ENCODE measurements at places on chromosomes 5 and 9.

DNA sequence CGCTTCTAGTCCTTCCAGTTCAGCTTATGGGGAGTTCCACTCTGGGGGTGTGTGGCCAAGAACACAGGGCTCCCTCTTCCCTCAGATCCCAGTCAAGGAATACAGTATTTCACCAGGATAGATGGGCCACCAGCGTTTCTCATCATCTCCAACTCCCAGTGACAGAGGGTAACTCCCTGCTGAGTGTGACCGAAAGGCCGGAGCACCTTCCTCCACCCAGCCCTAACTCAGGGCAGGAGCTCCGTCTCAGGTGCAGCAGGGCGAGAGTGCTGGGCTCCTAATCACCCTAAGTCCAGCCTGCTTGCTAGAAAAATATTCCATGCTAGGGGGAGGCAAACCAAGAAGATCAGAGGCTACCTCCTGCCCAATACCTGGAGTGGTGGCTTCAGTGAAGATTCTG is 102.6 kb downstream of the ADAMTS2 start:
- DNase-seq = peak; percentile 52

DNA sequence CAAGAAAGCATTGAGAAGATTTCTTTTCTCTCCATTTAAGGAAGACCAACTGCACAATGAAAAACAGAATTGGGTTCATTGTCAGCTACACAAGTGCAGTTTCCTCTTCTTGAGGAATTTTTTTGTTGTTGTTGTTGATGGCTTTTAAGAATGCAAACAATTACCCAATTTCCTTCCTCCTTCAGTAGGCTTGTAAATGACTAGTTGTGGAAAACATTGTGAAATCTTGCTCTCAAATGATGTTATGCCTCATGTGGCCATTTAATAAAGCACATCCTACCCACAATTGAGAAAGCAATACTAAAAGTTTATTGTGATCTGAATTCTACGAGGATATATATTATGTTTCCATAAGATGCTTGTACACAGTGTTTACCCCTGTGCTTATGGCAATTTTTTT is 171.6 kb downstream of the FAM174A start:
- no peak for DNase-seq

GRCh38 chr5:132549576-132549975 is 6.3 kb upstream of the IL5 start:
- no peak for DNase-seq

DNA sequence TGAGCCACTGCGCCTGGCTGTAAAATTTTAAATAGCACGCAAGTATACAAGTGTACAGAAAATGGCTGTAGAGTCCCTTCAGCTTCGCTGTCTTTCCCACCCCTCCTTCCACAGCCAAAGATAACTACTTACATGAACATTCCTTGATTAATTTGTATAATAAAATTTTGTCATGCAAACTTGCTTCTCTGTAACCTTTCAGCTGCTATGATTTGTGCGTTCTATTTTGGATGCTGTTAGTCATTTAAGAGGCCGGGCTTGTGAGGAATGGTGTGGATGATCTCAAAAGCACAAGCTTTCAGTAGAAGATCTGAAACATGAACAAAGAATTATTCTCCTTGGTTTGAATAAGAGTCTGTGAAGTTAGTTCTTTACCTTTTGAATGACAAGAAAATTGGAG is 115.0 kb upstream of the TLE1 start:
- no peak for DNase-seq

- DNase-seq = no peak
These were observed 108.5 kb downstream of the MTREX start for GRCh38 chr5:55416306-55416705.

DNA sequence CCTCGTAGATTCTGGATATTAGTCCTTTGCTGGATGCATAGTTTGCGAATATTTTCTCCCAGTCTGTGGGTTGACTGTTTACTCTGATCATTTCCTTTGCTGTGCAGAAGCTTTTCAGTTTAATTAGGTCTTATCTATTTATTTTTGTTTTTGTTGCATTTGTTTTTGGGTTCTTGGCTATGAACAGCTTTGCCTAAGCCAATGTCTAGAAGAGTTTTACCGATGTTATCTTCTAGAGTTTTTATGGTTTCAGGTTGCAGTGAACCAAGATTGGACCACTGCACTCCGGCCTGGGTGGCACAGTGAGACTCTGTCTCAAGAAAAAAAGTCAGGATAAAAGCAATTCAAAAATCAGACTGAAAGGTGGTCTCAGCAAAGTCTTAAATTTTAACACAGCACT is 188.5 kb downstream of the EPB41L4A start:
- no peak for DNase-seq

- peak; percentile 87 for DNase-seq
These were observed 260.7 kb downstream of the NR3C1 start for GRCh38 chr5:143142596-143143435.

GRCh38 chr5:157672976-157673375 is 1.6 kb downstream of the C5orf52 start:
- no peak for DNase-seq

- no peak for DNase-seq
These were observed 325.8 kb downstream of the TMEM38B start for GRCh38 chr9:106020186-106020585.

DNA sequence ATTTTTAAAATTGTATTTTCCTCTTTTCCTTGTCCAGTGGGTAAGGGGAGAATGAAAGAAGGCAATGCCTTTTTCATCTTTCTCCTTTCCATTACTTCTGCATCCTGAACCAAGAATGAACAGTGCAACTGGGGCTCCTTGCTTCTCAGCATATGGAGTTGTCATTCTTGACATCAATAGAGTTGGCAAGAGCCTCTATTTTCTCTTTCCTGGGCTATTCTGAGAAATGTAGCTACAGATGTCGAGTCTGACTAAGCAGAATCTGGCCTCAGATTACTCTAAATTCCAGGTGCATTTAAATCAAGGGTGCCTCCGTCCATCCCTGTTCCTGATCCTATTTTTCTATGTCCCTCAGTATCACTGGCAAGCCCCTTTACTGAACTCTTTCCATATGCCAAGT is 244.8 kb downstream of the GLIS3 start:
- DNase-seq = no peak

- no peak for DNase-seq
These were observed 11.8 kb downstream of the FXN start for GRCh38 chr9:69047371-69047770.

- DNase-seq = no peak
These were observed 47.7 kb upstream of the FUBP3 start for GRCh38 chr9:130531670-130532069.

- no peak for DNase-seq
These were observed 2.7 kb upstream of the LHX2 start for GRCh38 chr9:124008694-124009530.

- DNase-seq = no peak
These were observed 37.2 kb upstream of the KIF2A start for GRCh38 chr5:62268792-62269191.

DNA sequence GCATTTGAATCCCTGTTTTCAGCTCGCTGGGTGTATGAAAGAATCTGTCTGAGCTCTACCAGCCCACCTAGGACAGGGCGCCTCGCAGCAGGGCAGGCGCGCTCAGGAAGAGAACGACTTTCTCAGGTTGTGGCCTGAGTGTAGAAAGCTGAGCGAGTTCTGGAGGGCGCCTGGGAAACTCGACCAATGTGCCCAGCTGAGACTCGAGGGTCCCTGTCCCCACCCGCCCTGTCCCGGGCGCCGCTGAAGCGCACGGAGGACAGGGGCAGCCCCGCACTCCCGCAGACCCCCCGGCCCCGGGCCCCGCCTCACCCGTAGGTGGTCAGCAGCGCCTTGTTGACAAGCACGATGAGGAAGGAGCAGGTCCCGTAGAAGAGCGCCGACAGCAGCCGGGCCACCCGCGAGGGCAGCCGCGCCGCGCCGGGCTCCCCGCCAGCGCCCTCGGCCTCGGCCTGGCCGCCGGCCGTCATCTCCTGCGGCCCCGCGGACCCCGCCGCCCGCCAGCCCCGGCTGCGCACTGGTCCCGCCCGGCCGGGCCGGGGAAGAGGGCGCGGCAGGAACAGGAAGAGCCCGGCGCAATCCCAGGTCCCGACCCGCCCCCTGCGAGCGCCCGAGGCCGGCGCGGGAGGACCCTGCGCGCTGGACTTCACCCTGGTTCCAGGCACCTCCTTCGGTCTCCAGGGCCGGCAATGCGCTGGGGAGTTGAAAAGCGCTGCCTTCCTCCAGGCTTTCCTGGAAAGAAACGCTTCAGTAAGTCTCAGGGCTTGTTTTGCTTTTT is at the start of gene SLC35D2:
TSS of gene SLC35D2 (minus strand) at position 547 of the 778 bp plus-strand sequence. CDS start at position 470, 77 bp downstream.
- peak; percentile 77 for DNase-seq

- DNase-seq = no peak
These were observed 333.6 kb upstream of the CCNH start for GRCh38 chr5:87746341-87746740.

DNA sequence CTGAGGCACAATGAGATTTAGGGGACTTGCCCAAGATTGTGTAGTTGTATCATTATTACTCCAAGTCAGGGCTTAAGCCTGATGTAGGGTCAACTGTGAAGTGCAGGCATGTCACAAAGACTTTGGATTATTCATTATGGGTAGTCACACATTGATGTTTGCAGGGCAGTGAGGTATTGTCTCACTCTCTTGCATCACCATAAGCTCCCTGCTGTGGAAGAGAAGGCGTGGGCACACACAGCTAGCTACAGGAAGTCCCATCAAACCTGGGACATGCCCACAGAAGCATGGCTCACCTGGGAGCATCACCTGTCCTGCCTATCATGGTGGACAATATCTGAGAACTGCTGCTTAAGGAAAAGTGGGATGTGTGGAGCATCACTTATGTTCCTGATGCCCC is 42.1 kb downstream of the TMOD1 start:
- DNase-seq = no peak

GRCh38 chr5:88882276-88883038 is 527 bp downstream of the MEF2C start:
- no peak for DNase-seq

- no peak for DNase-seq
These were observed 65.1 kb downstream of the PLPPR1 start for GRCh38 chr9:101093620-101094019.

GRCh38 chr5:11432116-11432515 is 472.1 kb downstream of the CTNND2 start:
- DNase-seq = no peak

- no peak for DNase-seq
These were observed 552.6 kb downstream of the CCDC171 start for GRCh38 chr9:16105168-16106020.

DNA sequence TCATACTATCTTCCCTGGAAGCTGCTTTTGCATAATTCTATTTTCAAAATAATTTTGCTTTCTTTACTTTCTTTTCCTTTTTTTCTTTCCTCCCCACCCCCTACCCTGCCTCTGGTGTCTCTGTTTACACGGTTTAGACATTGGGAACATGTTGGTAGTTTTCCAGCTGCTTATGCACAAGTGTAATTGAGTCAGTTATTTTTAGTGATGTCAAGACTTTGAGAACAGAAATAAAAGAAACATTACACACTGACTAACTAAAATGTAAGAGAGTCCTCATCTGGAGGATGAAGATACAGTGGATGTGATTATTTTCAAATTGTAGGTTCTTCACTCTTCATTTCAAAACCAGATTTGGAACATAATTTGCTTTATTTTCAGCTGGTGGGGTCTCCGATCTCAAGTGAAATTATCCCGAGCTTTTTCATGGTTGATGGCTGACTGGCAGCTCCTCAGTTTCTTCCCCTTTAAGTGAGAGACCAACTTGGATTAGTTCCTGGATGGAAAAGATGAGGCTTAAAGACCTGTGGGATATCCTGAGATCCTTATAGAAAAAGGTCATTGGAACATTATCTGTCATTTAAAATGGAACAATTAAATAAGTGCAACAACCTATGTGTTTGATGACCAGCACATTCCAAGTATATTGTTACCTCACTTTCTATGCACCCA is 154.4 kb upstream of the ZNF462 start:
- no peak for DNase-seq

- no peak for DNase-seq
These were observed 118.4 kb downstream of the PAM start for GRCh38 chr5:102873379-102873932.

DNA sequence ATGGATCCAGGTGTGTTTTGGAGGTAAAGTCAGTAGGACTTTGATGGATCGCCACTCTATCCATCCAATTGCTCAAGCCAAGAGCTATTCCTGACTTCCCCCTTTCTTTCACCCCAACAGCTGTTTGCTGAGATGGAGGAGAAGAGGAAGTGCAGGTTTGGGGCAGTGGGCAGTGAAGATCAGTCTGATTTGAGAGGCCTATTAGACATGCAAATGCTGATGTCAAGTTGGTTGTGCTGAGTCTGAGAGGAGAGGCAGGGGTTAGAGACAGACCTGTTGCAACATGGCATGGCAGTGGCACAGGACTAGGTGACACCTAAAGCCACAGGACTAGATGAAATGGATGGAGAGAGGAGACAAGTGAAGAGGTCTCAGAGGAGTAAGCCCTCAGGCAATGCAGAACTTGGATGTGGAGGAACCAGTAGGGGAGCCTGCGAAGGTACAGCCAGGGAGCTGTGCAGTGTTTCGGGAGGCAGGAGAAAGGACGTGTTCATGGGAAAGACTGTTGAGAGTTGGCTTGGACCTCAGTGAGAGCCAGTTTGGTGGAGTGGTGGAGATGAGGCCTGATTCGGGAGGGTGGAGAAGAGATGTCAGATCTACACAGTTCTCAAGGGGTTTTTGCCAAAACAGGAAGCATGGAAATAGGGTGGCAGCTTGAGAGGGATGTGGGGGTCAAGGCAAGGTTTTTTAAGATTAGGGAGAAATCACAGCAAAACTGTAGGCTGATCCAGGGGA is 175.0 kb downstream of the MACROH2A1 start:
- DNase-seq = peak; percentile 47

DNA sequence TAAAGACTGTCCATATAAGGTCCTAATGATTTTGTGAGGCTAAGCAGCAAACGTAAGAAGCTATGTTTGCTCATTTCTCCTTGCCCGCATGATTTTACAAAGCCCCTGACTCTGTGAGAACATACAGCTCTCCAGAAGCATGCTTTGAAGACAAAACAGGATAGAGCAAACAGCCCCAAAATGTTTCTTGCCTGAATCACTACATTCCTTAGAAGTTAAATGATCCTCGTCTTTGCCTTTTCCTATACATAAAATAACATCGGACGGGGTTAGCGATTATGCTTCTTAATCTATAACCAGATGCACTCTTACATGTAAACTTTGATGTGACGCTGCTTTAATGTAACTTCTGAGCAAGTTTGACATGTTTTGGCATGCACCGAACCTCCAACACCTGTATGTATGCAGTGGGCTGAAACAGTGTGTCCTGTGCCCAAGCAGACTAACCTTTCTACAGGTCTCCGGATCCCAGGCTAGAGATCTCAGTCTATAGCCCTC is 353.7 kb downstream of the CETN3 start:
- DNase-seq = no peak

- no peak for DNase-seq
These were observed 75.6 kb downstream of the DMRT2 start for GRCh38 chr9:1125741-1126140.

DNA sequence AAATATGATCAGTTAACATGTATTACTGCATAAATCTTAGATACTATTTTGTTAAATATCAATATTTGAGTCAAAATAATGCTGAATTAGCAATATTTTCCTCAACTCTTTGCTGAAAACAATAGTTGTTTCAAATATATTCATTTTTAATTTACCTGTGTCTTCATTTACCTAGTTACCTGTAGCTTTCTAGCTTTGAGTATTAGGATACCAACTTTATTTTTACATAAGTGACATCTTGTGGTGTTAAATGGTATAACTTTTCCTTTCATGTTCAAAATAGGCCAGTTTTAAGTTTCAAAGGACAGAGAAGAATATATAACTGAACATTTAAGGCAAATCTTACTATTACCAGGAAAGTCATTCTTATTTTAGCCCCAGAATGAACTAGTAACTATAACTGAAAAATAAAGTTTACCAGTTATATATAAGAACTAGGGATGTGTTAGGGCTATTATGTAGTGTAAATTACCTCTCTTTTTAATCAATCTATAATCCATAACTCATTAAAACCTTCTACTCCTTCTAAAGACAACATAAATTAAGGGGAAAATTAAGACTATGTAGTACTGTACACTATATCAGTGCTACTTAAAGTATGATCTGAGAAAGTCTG is 25.3 kb downstream of the AP3B1 start:
- no peak for DNase-seq
